ENCODE measurements at places on chromosomes 3 and 15. TPM values are rescaled to one million over a fixed set of nuclear protein-coding genes. Genes with fewer than 3 reads are reported as not detected.

Gene FANCD2OS
- not detected for total RNA-seq

DNA sequence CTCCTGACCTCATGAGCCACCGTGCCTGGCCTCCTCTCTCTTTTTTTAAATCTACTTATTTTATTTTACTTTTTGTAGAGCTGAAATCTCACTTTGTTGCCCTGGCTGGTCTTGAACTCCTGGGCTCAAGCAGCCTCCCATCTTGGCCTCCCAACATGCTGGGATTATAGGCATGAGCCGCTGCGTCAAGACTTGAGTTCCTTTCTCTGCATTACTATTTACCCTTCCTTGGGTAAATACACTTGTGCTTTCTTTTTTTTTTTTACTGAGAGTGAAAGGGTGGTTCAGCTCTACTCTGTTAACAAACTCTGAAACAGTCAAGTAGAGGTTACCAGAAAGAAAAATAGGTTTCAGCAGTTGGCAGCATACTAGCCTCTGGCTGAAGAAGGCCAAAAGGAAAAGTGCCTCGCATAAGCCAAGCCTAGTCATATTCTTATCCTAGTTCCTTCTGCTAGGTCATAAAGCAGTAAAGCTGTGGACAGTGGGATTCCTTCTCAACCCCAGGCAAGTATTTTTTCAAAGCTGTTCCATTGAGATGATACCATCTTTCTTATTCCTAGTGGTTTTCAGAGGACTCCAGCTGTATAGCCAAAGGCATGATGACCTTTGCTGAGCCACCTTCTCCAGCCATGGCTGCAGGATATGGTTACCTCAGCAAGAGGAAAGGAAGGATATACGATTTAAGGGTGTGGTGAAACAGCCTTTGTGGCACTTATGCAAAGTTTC lies 135.1 kb downstream of the RBPMS2 start:
- peaks cover 37% of the 10 kb centered on the region for H3K4me1 ChIP-seq
- no peak overlapping the region for H3K27ac ChIP-seq
- H3K36me3 ChIP-seq: peaks cover 5% of the 10 kb centered on the region
- no peaks in the 10 kb centered on the region for H3K27me3 ChIP-seq
- DNase-seq: no peak

DNA sequence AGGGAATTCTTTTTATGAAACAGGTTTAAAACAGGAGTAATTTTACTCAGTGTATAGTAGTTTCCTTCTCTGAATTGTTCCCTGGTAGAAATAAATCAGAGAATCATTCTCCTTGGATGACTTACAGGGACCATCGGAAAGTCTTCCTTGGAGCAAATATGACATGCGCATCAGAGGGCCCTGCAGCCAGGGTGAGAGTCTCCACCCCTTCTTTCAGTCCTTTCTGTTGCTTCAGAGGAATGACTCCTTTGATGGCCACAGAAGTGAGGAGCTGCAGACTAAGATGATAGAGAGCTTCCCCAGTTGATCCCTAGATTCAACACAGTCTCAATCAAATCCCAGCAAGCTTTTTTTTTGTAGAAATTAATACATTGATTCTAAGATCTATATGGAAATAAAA lies 294.8 kb upstream of the UMPS start:
- DNase-seq: no peak
- H3K4me1 ChIP-seq: no peaks in the 10 kb centered on the region
- H3K27ac ChIP-seq: no peak overlapping the region
- no peak overlapping the region for H3K4me3 ChIP-seq
- H3K36me3 ChIP-seq: peaks cover 30% of the 10 kb centered on the region

Gene CCDC13
- not detected for total RNA-seq

DNA sequence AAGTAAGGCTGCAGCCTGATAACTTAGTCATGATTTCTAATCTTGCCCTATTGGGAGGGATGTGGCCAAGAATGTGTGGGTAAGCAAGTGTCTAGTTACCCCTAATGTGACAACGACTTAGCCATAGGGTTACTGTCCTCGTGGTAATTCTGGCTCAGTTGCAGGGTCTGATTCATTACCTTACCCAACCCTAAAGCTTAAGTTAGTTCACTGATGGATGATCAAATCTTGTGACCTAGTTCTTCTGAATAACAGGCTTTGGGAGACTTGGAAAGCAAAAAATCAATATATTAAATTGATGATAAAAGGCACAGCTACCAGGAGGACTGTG lies 1.6 kb upstream of the INTS14 start:
- H3K27ac ChIP-seq: no peak overlapping the region
- DNase-seq: no peak
- H3K36me3 ChIP-seq: no peaks in the 10 kb centered on the region
- peaks cover 32% of the 10 kb centered on the region for H3K4me1 ChIP-seq
- H3K27me3 ChIP-seq: no peaks in the 10 kb centered on the region

- H3K4me3 ChIP-seq: no peak overlapping the region
- H3K36me3 ChIP-seq: peaks cover 7% of the 10 kb centered on the region
- no peak overlapping the region for H3K27ac ChIP-seq
- H3K27me3 ChIP-seq: peaks cover 26% of the 10 kb centered on the region
- DNase-seq: no peak
Observed at GRCh38 chr3:68972358-68972979, 40.1 kb upstream of the TAFA4 start.

DNA sequence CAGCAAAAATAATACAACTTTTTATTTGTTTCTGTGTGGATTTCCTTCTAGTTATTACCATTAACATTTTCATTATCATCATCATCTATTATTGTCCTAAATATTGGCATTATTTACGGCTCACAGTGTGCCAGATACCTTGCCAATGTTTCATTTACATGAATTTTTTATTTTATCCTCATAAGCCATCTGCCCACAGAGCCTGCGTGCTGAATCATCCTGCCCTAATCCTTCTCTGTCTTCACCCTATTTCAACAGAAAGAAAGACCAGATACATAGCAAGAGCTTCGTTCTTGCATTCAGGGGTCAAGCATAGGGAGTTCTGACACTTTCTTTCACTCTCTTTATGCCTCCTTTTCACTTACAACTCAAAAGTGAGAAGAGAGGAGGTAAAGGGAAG lies 82.0 kb downstream of the KCNMB2 start:
- H3K27ac ChIP-seq: no peak overlapping the region
- H3K4me1 ChIP-seq: no peaks in the 10 kb centered on the region
- peaks cover 3% of the 10 kb centered on the region for H3K27me3 ChIP-seq
- no peak for DNase-seq
- no peak overlapping the region for H3K4me3 ChIP-seq

Gene SCN5A
- 0.21 TPM for total RNA-seq

Gene ISL2
- not detected for total RNA-seq
